Cardiac muscle cell (in vitro differentiated cells and primary cell): ENCODE measurements at places on chromosomes 4 and X. TPM values are rescaled to one million over a fixed set of nuclear protein-coding genes. Genes with fewer than 3 reads are reported as not detected.

The RADX gene
- total RNA-seq: 4.5 and 6.3 TPM in 2 replicates

The NWD2 gene
- total RNA-seq: 0.06 TPM in 1 of 2 replicates, not detected in the other

The SCRG1 gene
- total RNA-seq: 0.04 and 0.12 TPM in 2 replicates

The SPATA18 gene
- 13.6 and 17.2 TPM in 2 replicates for total RNA-seq

The FABP2 gene
- 5.5 and 6.0 TPM in 2 replicates for total RNA-seq

The CNKSR2 gene
- total RNA-seq: 24.4 and 25.3 TPM in 2 replicates

The GNL3L gene
- total RNA-seq: 26.7 and 27.8 TPM in 2 replicates

The HTR2C gene
- 0.04 and 0.18 TPM in 2 replicates for total RNA-seq

The RWDD4 gene
- total RNA-seq: 21.5 and 33.3 TPM in 2 replicates

DNA sequence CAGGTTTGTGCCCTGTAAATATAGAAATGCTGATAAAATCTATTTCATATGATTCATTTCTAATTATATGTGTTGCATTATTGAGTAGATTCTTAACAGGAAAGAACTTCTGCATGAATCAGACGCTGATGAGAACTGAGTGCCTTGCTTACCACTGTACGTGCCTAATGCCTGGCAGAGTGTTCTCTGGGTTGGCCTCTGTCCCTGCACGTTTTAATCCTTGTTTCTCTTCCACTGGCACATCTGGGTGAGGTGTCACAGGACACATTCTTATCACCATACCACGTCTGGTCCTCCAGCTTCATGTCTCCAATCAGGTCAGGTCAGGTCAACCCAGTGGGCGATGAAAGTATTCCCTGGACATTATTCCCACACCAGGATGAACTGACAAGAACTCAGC lies 53.6 kb downstream of the KLF3 start:
- no peaks in the 10 kb centered on the region for H3K27me3 ChIP-seq
- no peak overlapping the region for H3K4me3 ChIP-seq
- no peak overlapping the region for H3K27ac ChIP-seq
- peak; percentile 24 for DNase-seq

DNA sequence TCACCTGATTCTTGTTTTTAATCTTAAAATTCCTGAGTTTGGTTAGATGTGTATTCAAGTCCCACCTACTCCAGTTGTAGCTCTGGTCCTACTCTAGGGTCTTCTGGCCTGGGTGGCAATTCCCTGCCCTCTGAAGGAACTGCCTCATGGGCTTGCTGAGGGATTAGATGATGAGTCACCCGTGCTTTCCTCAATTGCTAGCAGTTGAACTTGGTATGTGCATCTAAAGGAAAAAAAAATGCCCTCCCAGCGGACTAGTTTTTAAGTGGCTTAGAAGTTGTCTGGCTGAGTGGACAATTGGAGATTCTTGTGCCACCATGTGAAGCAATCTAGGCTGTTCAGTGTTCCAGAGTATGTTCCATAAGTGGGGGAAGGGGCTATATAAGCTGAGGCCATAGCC lies 127.0 kb downstream of the CCNG2 start:
- H3K4me3 ChIP-seq: no peak overlapping the region
- no peak for DNase-seq
- H3K4me1 ChIP-seq: no peaks in the 10 kb centered on the region

DNA sequence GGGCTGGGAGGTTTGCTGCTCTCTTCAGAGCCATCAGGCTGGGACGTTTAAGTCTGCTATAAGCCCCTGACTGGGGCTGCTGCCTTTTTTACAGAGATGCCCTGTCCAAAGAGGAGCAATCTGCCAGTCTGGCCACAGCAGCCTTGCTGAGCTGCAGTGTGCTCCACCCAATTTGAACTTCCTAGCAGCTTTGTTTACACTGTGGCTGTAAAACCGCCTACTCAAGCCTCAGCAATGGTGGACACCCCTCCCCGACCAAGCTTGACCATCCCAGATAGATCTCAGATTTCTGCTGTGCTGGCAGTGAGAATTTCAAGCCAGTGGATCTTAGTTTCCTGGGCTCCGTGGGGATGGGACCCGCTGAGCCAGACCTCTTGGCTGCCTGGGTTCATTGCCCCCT lies 40.7 kb downstream of the SPATA18 start:
- no peak overlapping the region for H3K27ac ChIP-seq
- H3K36me3 ChIP-seq: no peaks in the 10 kb centered on the region
- H3K4me3 ChIP-seq: no peak overlapping the region
- H3K27me3 ChIP-seq: no peaks in the 10 kb centered on the region

DNA sequence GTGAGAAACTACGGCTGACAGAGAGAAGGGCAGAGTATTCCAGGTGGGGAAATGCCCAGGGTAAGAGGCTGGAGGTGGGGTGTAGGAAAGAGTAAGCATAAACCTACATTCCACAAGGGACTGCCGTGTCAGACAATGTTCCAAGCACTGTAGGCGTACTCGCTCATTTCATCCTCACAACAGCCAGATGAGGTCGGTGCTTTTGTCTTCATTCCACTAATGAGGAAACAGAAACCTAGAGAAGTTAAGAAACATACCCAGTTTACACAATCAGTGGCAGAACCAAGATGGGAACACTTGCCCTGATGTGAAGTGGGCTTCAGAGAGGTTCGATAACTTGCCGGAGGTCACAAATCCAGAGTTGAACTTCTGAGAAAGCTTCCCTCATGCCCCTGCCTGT lies 4.6 kb downstream of the SASH3 start:
- H3K36me3 ChIP-seq: no peaks in the 10 kb centered on the region
- no peak overlapping the region for H3K27ac ChIP-seq
- H3K4me1 ChIP-seq: no peaks in the 10 kb centered on the region
